ENCODE measurements at places on chromosomes 2 and 18.

DNA sequence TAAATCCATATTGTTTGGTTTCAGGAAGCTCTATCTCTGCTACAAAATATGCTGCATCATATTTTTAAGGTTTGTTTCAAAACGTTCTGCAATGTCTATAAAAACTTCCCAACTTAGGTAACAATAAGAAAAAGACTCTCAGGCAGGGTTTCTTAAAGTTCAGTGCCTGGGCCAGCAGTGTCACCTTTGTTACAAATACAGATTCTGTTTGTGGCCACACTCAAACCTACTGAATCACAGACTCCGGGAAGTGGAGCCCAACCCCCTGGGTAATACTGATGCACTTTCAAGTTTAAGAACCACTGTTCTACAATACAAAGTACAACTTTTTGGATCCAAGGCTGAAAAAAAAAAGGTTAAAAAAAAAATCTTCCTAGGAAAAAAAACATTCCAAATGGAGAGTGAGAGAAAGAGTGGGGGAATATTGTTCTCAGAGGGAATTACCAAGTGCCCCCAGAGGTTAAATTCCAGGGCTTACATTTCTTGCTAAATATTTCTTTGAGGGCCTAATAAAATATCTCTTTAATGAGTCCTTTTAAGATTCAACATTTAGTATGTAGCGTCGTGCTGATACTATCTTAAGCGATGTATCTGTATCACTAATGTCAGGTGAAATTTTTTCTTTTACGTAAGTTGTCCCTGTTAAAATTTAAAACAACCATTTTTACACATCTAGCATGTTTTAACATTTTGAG lies 476.7 kb downstream of the TXNL1 start:
- DNase-seq = no peak

- DNase-seq = no peak
Measured at GRCh38 chr2:127599211-127599610, 46.7 kb upstream of the GPR17 start.

DNA sequence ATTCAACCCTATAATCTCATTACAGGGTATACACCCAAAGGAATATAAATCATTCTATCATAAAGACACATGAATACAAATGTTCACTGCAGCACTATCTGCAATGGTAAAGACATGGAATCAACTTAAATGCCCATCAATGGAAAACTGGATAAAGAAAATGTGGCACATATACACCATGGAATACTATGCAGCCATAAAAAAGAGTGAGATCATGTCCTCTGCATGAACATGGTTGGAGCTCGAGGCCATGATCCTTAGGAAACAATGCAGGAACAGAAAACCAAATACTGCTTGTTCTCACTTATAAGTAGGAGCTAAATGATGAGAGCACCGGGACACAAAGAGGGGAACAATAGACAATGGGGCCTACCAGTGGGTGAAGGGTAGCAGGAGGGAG lies 88.5 kb upstream of the CD226 start:
- DNase-seq = no peak

GRCh38 chr18:47791461-47791985 lies 138.9 kb downstream of the SMAD2 start:
- DNase-seq = no peak

- DNase-seq = no peak
Measured at GRCh38 chr2:138028538-138028937, 64.3 kb downstream of the HNMT start.

GRCh38 chr2:86787736-86788135 lies 3.0 kb downstream of the CD8A start:
- DNase-seq = no peak

DNA sequence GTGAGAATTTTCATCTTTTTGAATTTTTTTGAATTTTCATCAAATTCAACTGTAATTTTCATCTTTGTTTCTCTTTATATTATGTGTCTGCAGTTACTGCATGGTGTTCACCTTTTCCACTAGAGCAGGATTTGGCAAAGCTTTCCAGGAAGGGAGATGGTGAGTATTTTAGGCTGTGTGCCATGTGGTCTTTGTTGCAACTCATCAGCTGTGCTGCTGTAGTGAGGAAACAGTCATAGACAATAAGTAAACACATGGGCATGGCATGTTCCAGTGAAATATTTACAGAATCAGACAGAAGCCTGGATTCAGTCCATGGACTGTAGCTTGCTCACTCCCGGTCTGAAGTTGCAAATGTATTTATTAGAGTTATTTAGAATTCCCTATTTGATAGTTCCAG lies 120.4 kb downstream of the DCDC2C start:
- DNase-seq = no peak

DNA sequence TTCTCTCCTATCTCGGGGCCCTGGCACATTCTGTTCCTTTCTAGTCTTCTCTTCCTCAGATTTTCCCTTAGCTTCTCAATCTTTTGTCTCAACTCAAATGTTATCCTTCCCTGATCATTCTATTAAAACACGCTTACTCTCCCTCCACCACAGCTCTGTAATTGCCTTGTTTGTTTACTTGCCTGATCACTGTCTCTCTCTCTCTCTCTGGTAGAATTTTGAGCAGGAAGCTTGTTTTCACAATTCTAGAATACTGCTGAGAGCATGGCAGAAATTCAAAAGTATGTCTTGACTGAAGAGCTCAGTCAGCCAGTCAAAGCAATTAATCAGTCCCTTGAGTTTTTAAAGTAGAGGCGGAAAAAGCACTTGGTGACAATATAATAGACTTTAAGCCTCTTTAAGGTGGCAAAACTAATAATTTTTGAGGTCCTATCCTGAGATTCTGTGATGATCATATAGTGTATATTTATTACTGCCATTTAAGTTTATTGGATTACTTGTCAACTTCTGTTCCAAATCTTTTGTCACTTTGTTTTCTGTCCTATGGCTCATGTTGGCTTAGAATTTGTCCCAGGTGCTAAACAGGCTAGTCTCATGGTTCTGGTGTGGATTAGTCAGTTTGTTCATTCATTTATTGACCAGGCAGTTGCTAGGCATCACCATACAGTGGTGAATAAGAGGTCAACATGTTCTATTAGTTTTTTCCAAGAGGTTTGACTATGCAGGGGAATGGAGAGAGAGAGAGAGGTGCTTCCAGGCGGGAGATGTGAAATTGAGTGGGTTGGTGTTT lies 2.3 kb downstream of the PSMD1 start:
- no peak for DNase-seq

DNA sequence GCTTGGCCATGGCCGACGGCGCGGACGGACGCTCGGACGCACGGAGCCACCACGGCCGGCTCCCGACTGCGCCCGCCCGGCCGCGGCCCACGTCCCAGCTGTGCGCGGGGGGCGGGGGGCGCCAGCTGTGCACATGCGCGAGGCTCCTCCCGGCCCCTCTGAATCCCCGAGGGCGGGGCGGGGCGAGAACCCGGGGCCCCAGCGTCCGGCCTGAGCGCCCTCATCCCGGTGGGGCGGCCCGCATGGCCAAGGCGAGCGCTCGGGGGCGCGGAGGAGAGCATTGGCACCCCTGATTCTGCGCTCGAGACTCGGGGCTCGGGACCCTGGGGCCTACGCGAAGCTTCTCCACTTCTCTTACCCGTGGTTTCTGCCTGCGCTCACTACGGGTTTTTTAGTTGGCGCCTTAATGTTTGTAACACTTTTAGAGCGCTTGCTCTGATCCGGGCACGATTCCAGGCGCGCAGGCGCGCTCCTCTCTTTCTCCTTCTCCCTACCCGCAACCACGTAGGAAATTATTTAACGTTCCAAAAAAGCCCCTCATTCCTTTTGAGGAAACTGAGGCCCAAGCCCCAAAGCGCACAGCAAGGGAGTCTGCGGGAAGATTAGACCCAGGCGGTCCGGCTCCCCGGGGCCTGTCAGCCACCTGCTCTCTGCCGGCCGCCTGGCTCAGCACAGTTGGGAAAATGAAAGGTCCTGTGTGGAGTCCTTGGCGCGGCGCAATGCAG lies at the start of gene PXDN:
TSS of gene PXDN (minus strand) at position 70 of the 725 bp plus-strand sequence. CDS start at position 10, 60 bp downstream.
- DNase-seq = no peak

- DNase-seq = no peak
Measured at GRCh38 chr2:238515377-238515776, 88.7 kb downstream of the ASB1 start.

DNA sequence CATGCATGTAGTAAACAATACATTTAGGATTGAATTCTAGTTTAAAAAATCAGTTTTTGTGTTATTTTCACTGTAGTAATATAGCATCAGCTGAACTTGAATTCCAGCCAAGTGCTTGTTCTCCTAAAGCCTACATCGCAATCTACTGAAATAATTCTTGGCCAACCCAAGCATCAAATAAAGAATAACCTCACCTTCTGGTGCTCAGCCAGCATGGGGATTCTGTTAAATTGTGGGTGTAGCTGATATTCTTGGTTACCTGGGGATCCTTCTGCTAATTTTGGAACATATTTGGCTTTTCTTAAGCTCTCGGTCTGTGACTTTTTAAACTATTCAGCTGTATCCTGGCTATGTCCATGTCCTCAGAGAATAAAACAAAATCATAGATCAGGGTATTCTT lies 248.8 kb downstream of the NRXN1 start:
- no peak for DNase-seq

DNA sequence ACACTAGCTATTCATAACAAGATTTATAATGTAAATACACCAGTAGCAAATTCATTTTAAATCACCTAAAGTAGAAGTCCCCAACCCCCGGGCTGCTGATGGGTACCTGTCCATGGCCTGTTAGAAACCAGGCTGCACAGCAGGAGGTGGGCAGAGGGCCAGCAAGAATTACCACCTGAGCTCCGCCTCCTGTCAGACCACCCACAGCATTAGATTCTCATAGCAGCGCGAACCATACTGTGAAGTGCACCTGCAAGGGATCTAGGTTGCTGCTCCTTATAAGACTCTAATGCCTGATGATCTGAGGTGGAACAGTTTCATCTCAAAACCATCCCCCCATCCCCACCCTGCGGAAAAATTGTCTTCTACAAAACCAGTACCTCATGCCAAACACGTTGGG lies 71.3 kb downstream of the KANSL1L start:
- no peak for DNase-seq

- DNase-seq = no peak
Measured at GRCh38 chr2:230931556-230932231, 6.7 kb upstream of the GPR55 start.

Data from activated T-helper 1 cell treated with anti-CD3 and anti-CD28 coated beads, Interleukin-2, amount 50 U/mL, for 16 hours (primary cell).